Suprapubic skin (tissue), 4 donors: ENCODE measurements at places on chromosomes 2 and 18. TPM values are rescaled to one million over a fixed set of nuclear protein-coding genes. Genes with fewer than 3 reads are reported as not detected.

Gene IL1F10
- 16.1 TPM for total RNA-seq

Gene STRADB
- total RNA-seq, result 5.8 TPM

Gene C2orf92
- total RNA-seq, result 45.7 TPM

Gene KIAA2012
- not detected for total RNA-seq

Gene LYG1
- 0.89 TPM for total RNA-seq

Gene MBD2
- 40.8 TPM for total RNA-seq

Gene POMC
- 9.0 TPM for total RNA-seq

Gene MOGAT1
- not detected for total RNA-seq

Gene FLACC1
- total RNA-seq, result not detected

Gene NR4A2
- 9.5 TPM for total RNA-seq

Gene MYO5B
- 44.4 TPM for total RNA-seq

Gene ITPRIPL1
- total RNA-seq, result 1.8 TPM

Gene MAP2
- total RNA-seq, result 42.0 TPM

Gene RAB31
- total RNA-seq, result 10.8 TPM

Gene IL18R1
- 3.3 TPM for total RNA-seq

Gene UGT1A3
- 0.98 TPM for total RNA-seq

Gene SPP2
- not detected for total RNA-seq

Gene SERPINB4
- 0.60 TPM for total RNA-seq

Gene HSBP1L1
- 25.0 TPM for total RNA-seq

Gene KLHL41
- 0.36 TPM for total RNA-seq

Gene SLC14A1
- total RNA-seq, result 9.0 TPM

Gene FZD7
- total RNA-seq, result 13.5 TPM

Gene EPG5
- 39.6 TPM for total RNA-seq

Gene CXCR2
- total RNA-seq, result 4.4 TPM

Gene EDAR
- 2.4 TPM for total RNA-seq

Gene REG3A
- not detected for total RNA-seq

Gene UGT1A4
- total RNA-seq, result not detected

Gene LAMA1
- total RNA-seq, result 3.2 TPM

Gene ANXA4
- total RNA-seq, result 81.3 TPM

Gene GPR39
- 1.4 TPM for total RNA-seq

Gene ADRA2B
- total RNA-seq, result 1.4 TPM

Gene NXPH2
- total RNA-seq, result not detected

Gene AAMP
- total RNA-seq, result 134 TPM

Gene ING5
- total RNA-seq, result 52.1 TPM

Gene FBXO48
- total RNA-seq, result 2.7 TPM

Gene ZAP70
- total RNA-seq, result 1.5 TPM

Gene UGT1A10
- total RNA-seq, result not detected

Gene AMER3
- total RNA-seq, result not detected

Gene CNDP1
- total RNA-seq, result 1.1 TPM

Gene TUBB8B
- not detected for total RNA-seq

Gene C2orf72
- 4.5 TPM for total RNA-seq

Gene POTEJ
- total RNA-seq, result not detected

Gene PTMA
- total RNA-seq, result 781 TPM

Gene GALNT14
- 5.4 TPM for total RNA-seq

Gene LYPD6B
- 85.3 TPM for total RNA-seq

Gene KANSL1L
- total RNA-seq, result 18.0 TPM

Gene POTEI
- total RNA-seq, result not detected

Gene IL1R1
- 57.1 TPM for total RNA-seq

Gene TMEM182
- total RNA-seq, result 0.93 TPM

Gene SLC19A3
- total RNA-seq, result 14.5 TPM
